ENCODE measurements at places on chromosomes 6 and 20.

- DNase-seq = no peak
Measured at GRCh38 chr20:59470521-59470920, 133.8 kb upstream of the PHACTR3 start.

GRCh38 chr6:54188846-54189245, 77.6 kb downstream of the MLIP start:
- peak; percentile 1 for DNase-seq

DNA sequence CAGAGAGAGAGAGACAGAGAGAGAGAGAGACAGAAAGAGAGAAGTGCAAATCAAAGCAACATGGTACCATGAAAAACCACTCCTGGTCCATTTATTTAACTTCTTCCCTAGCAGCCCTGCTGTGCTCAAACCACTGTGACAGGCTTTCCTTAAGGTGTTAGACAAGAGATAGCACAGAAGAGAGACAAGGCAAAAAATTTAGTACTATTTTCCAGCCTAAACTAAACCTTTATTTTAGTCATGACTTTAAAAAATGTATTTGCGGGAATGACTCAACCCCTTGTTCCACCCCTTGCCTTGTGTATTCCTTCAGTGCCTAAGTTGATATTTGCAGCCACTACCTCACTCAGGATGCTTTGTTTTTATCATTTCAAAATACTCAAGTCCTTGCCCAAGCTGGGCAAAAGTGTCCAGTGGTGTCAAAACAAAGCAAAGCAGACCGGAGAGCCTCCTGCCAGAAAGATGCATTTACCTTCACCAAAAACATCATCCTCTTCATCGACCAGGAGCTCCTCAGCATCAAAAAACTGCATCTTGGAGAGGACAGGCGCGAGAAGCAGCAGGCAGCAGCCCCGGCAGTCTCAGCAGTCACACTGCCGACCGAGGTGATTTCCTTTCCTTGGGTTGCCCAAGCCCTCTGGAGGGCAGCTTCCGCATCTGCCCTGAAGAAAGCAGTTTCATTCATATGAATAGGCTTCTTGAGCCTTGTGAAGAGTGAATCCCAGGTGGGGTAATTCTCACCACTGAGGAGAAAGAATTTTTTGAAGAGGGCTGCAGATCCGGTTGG, at the start of gene RIPOR2:
Gene RIPOR2 (minus strand): TSS at position 595 of the 787 bp plus-strand sequence. CDS start 62 bp downstream, at position 533.
- peak; percentile 85 for DNase-seq

DNA sequence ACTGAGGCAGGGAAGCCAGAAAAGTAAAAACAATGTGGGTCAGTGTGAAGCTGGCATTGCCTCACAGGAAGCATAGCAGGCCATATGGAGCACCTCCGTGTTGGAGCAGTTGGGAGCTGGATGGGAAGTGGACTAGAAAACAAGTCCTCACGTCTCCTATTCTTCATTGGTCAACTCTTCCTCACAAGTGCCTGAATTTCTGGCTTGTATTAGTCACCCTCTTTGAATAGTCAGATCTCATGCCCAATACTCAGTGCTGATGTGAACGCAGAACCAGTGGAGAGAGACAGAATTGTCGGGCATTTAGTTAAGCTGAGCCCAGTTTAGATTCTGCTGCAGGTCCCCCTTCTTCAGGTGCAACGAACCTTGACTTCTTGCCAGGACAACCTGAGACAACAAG, 22.3 kb upstream of the RSPO3 start:
- no peak for DNase-seq

DNA sequence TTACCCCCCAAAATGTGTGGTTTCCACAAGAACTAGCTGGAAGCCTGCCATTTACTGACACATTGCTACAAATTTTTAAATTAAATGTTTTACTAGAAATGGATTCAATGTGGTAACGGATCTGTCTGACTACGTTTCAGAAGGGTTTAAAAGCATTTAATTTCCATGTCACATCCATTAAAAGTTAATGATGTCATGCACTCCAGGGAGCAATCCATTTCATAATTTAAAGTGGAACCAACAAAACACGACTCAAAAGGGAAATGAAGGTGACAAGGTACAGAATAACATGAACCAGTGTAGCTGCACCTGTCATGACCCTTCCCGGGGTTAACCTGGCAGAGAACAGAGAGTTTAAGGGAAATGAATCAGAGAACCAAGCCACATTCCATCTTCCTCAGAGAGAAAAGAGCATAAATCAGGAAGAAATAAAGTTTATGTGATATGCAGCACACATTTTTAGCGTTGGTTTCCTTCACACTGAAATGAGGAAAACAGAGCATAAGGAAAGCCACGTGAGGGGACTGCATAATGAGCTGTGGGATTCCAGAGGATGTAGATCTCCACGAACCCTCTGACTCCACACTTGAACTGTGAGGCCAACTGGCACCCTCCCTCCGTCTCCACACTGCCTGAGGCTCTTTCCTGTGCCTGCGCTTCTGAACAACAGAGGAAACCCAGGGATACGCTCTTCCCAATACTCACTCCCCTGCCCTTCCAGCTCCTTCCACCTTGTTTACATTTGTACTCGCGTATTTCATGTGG, 170.3 kb upstream of the AHI1 start:
- no peak for DNase-seq

GRCh38 chr6:88881451-88881850, 82.0 kb downstream of the RNGTT start:
- DNase-seq = no peak

DNA sequence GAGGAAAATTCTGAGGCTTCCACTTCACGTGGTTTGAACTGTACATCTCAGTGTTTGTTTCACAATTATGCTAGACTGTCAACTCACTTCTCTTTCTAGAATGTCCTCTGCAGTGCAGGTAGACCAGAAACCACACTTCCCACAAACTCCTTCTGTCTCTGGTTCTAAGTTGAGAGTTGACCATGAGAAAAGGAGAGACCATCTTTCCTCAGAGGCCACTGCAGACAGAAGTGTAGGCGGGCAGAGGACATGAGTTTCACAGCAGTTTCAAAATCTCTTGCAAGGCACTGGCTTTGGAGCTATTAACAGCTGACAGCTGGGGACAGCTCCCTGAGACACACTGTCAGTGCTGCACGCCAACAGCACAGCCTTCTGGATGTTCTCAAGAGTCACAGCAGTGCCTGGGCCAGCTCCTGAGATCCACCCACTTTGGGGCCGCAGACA, 55.4 kb upstream of the MOXD1 start:
- peak; percentile 73 for DNase-seq

- DNase-seq = no peak
Measured at GRCh38 chr20:62042025-62042820, 23.5 kb downstream of the TAF4 start.

DNA sequence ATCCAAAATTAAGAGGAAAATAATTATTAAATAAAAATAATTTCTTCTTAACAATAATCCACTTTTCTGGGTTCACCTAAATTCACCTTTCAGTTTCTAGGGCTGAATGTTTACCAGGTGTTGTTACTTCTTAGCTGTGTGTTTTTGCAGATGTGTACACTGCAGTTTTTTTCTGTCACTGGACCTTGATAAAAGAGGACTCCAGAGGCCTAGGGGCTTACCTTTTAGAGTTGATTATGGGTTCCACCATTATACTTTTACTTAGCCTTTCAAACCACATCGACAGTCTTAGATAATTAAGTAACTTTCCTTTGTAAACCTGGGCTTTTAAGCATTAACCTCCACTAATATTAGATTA, 766.5 kb downstream of the BCKDHB start:
- DNase-seq = no peak

- DNase-seq = no peak
Measured at GRCh38 chr20:36149469-36149868, 5.1 kb upstream of the EPB41L1 start.

- DNase-seq = no peak
Measured at GRCh38 chr6:22590423-22590822, 21.1 kb downstream of the HDGFL1 start.

All from inflammatory macrophage (primary cell).